CD4-positive, alpha-beta T cell (primary cell): ENCODE measurements at places on chromosomes 3 and 15.

DNA sequence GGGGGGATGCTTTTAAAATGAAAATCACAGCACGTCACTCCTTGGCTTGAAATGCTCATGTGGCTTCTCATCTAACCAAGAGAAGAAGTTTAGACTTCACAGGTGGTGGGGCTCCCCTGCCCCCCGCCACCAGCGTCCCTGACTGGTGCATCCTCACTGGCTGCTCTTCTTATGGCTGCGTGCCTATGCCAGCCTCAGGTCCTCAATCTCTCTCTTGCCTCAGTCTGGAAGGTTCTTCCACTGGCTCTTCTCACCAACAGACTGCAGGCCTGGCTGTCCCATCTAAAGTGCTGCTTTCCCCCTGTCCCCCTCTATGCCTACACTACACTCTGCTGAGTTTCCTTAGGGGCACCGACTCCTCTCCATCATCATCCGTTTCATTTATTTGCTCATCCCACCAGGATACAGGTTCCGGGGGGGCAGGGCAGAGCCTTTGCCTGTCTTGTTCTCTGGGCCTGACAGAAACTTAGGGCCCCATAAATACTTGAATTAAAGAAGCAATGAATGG lies 20.6 kb downstream of the ABTB1 start:
- H3K27me3 ChIP-seq = no peaks in the 10 kb centered on the region
- peaks cover 13% of the 10 kb centered on the region for H3K4me1 ChIP-seq
- no peaks in the 10 kb centered on the region for H3K36me3 ChIP-seq
- DNase-seq = no peak
- no peak overlapping the region for H3K27ac ChIP-seq

GRCh38 chr15:26391567-26392194 lies 381.2 kb downstream of the GABRB3 start:
- H3K36me3 ChIP-seq = no peaks in the 10 kb centered on the region
- no peaks in the 10 kb centered on the region for H3K4me1 ChIP-seq
- no peak overlapping the region for H3K27ac ChIP-seq
- H3K27me3 ChIP-seq = no peaks in the 10 kb centered on the region
- DNase-seq = no peak
- H3K4me3 ChIP-seq = no peak overlapping the region

- H3K27ac ChIP-seq = no peak overlapping the region
- DNase-seq = no peak
- H3K36me3 ChIP-seq = no peaks in the 10 kb centered on the region
- no peaks in the 10 kb centered on the region for H3K4me1 ChIP-seq
- H3K4me3 ChIP-seq = no peak overlapping the region
- H3K27me3 ChIP-seq = no peaks in the 10 kb centered on the region
Observed at GRCh38 chr3:167084545-167084944, 295.6 kb downstream of the ZBBX start.

- peaks cover 46% of the 10 kb centered on the region for H3K36me3 ChIP-seq
- H3K27ac ChIP-seq = peak overlapping the region; percentile 87
- H3K27me3 ChIP-seq = no peaks in the 10 kb centered on the region
Observed at GRCh38 chr15:92883876-92884435, 16.2 kb upstream of the CHD2 start.

- no peak overlapping the region for H3K4me3 ChIP-seq
- no peaks in the 10 kb centered on the region for H3K36me3 ChIP-seq
- H3K27me3 ChIP-seq = no peaks in the 10 kb centered on the region
- no peaks in the 10 kb centered on the region for H3K4me1 ChIP-seq
- no peak overlapping the region for H3K27ac ChIP-seq
Observed at GRCh38 chr15:37140531-37141058, 40.2 kb upstream of the MEIS2 start.

- no peaks in the 10 kb centered on the region for H3K4me1 ChIP-seq
- DNase-seq = no peak
- no peak overlapping the region for H3K27ac ChIP-seq
- no peaks in the 10 kb centered on the region for H3K36me3 ChIP-seq
- no peak overlapping the region for H3K4me3 ChIP-seq
Observed at GRCh38 chr3:140599496-140599895, 78.4 kb upstream of the TRIM42 start.

DNA sequence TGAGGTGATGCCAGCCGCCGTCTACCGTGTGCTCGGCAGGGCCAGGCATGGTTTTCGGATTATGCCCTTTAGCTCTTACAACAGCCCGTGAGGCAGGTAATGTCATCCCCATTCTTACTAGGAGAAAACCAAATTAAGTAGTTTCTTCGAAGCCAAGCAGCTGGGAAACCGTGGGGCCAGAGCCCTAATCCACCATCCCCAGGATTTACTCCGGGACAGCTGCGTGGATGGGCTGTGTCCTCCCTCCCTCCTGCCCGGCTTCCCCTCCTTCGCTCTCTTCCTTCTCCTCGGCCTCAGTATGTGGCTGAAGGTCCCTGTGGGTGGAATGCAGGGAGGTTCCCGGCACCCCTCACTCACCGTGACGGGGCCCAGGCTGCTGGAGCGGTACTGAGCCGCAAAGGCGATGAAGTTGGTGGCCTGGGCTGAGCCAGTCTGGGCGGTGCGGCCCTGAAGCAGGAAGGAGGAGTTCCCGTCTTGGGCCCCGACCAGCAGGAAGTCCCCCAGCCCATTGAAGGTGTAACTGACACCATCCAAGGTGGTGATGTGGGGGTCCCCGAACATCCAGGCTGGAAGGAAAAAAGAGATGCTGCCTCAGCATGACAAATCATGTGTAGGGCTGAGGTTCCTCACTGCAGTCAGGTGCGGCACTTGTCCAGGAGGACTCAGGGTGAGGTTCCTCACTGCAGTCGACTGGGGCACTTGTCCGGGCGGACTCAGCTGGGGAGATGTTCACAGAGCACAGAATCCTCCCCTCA lies 42.5 kb downstream of the MUC20 start:
- DNase-seq = no peak
- peaks cover 14% of the 10 kb centered on the region for H3K27me3 ChIP-seq
- peaks cover 10% of the 10 kb centered on the region for H3K4me1 ChIP-seq
- H3K4me3 ChIP-seq = no peak overlapping the region

DNA sequence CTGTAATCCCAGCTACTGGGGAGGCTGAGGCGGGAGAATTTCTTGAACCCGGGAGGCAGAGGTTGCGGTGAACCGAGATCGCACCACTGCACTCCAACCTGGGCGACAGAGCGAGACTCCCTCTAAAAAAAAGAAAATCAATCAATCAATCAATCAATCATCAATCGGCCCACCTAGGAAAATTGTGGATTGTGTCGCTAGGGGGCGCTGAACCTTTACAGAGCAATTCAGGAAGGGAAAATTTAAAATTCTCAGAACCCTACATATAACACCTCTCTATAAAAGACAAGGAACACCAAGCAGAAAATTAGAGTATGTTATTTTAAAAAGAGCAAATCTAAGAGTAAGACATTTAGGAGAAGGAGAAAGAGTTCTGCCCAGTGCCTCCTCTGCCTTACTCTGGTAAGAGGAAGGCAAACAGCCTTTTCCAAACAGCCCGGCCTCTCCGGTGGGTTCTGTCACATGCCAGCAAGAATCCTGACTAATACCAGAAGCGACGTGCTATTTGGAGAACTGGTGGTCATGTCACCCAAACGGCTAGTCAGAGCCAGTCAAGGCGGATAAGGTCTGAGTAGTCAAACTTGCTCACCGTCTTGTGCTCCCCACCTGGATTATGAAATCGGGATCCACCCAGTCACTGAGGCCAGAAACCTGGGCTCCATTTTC lies 22.3 kb upstream of the SMCO1 start:
- DNase-seq = peak; percentile 49
- H3K4me3 ChIP-seq = no peak overlapping the region
- H3K27ac ChIP-seq = no peak overlapping the region
- peaks cover 3% of the 10 kb centered on the region for H3K4me1 ChIP-seq
- no peaks in the 10 kb centered on the region for H3K36me3 ChIP-seq
- no peaks in the 10 kb centered on the region for H3K27me3 ChIP-seq

- H3K4me1 ChIP-seq = peaks cover 37% of the 10 kb centered on the region
- peak; percentile 52 for DNase-seq
- H3K27ac ChIP-seq = no peak within 1 kb of the TSS
- H3K4me3 ChIP-seq = peak within 1 kb of the TSS; percentile 68
Observed at GRCh38 chr3:27721717-27722564, at the start of gene EOMES. Gene EOMES, minus strand, starts transcription at chr3:27722323. Its CDS starts 29 bp downstream, at chr3:27722294.
